ENCODE measurements at places on chromosomes 6 and 20.

GRCh38 chr6:134331256-134331655, 13.3 kb upstream of the SGK1 start:
- no peak for DNase-seq

DNA sequence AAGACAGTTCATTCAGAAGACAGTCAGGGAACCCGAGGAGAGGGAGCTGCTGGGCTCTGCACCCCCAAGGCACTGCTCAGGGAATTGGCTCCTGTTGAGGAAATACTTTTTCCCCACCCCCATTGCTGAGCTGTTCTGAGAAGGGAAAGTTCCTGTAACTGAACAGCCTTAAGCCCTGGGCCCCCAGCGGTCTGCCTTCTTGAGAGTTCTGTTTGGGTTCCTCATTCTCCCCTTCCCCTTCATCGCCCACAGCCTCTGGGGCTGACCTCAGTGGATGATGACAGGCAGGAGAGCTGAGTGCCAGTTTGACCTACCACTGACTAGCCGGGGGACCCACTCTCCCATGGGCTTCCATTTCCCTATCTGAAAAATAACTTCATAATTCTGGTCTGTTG, 10.7 kb downstream of the HCK start:
- DNase-seq, result no peak

- DNase-seq, result no peak
These were observed 229.1 kb downstream of the PLCB1 start for GRCh38 chr20:8361006-8361652.

DNA sequence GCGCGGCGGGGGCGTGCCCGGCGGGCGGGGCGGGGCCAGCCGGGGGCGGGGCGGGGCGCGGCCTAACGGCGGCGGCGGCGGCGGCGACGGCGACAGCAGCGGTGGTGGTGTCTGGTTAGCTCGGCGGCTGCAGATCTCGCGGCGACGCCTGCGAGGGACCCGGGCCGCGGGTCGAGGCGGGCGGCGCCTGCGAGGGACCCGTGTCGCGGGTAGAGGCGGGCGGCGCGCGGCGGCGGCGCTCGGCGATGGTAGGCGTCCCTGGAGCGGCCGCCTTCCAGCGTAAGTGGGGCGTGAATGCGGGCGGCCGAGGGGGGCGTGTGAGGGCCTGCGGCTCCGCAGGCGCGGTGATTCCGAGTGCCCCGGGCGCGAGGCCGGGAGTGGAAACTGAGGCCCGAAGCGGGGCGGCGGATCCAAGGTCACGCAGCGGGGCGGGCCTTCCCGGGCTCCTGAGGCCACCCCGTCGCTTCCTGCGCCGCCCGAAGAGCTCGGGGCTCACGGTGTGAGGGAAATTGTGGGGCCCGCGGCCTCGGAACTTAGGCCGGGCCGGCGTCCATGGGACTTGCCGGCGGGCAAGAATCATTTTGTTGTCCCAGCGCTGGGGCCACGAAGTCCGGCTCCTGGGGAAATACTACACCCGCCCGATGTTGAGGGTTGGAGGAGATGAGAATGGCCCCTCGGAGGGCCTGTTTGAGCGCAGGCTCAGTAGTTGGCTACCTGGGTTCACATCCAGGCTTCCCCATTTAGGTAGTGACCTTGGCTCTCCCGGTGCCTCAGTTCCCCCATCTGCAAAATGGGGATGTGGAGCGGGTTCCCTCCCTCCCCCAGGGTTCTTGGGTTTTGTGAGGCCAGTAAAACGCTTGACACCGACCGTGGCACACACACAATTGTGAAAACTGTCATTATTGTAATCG, at the start of gene CBFA2T2:
TSS of gene CBFA2T2 (plus strand) at position 74 of the 911 bp plus-strand sequence. CDS start at position 246, 172 bp downstream.
- DNase-seq, result no peak

DNA sequence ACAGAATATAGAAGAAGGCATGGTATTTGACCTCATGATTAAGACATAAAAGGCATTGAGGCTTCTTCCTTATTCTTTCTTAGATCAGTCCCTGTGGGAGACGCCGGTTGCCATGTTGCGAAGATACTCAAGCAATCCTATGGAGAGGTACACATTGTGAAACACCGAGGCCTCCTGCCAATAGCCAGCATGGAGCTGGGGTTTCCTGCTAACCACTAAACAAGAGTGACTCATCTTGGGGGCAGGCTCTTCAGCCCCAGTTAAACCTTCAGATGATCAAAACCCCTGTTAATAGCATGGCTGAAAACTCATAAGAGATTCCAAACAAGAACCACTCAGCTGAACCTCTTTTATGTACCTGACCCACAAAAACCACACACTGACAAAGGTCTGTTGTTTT, 478.8 kb downstream of the CD83 start:
- DNase-seq, result no peak

DNA sequence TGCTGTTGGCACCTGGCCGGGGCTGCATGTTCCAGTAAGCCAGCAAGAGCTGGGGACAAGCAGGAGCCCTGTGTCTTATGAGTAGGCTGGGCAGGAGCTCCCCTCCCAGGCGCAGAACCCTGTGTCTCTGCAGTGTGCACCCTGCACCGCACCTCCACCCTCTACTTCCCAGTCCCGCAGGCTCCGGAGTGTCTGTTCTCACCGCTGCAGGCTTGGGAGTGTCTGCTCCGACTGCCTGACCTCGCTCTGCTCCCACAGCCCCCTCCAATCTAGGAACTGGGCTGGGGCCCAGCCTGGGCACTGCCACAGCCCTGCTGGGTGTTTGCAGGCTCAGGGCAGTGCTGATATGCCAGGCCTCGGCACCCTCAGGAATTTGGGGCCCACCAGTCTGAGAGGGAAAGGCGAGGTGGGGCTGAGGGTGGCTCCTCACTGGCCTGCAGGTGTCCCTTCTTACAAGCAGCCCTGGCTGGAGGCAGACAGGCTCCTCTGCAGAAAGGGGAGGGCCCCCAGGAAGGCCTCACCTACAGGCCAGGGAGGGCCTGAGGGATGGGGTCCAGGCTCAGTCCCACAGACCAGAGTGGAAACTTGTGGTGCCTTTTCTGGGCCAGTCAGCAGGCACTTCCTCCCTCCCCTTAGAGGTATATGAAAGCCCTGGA, 871.6 kb upstream of the GJE1 start:
- no peak for DNase-seq

GRCh38 chr6:160986851-160987250, 4.7 kb upstream of the MAP3K4 start:
- no peak for DNase-seq

- DNase-seq, result no peak
These were observed 12.4 kb upstream of the CCN5 start for GRCh38 chr20:44702776-44703175.

DNA sequence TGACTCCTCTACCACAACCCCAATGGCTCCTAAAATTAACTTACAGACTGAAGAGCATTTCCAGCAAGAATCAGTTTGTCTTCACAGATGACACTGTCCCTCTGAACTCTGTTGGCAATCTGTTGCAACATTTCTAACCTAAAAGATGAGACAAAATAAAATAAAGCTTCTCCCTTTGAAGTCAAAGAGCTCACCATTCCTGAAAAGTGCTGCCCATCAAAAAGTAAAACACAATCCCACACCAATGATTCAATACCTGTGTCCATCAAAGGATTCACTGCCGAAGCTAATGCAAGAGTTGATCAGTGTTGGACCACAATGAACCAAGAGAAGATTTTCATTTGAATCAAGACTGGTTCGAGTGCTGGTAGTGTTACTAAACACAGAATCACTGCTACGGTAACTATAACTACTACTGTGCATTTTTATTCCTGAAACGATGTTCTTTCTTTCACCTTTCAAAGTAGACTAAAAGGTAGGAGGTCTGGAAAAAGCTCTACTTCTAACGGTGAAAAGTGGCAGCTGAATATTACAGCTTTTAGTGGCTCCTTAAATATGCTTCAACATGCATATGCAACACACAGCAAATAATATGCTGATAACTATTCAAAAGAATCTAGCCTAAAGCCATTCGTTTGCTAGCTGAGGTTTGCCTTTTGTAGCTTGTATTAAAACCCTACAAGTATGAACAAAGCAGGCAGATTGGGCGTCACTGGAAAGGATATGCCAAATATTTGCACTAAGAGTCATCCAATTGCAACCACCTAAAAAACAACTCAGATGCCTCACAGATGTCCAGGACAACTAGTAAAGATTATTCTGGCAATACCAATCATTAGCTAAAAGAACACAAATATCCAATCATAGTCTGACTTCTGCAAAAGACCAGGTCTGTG, at the start of gene DST:
TSS of gene DST (minus strand) at position 524 of the 896 bp plus-strand sequence.
- DNase-seq, result peak; percentile 59

DNA sequence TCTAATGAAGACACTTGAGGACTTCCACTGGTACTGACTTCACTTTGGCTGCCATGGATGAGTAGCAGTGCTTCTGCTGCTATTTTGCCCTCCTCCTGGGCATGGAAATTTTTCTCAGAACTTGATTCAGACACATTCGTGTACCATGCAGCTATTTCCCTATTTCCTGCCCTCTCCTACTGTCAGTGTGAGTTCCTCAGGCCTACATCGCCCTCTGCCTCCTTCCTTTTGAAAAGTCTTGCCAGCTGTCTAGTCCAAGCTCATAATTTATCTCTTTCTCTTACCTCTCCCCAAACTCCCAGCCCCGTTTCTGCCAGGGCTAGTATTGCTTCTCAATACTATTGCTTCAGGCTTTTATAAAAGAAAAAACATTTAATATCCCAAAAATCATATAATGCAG, 470.2 kb downstream of the ADGRB3 start:
- DNase-seq, result no peak

GRCh38 chr6:157982102-157982562, 469 bp downstream of the SYNJ2 start:
- DNase-seq, result no peak

DNA sequence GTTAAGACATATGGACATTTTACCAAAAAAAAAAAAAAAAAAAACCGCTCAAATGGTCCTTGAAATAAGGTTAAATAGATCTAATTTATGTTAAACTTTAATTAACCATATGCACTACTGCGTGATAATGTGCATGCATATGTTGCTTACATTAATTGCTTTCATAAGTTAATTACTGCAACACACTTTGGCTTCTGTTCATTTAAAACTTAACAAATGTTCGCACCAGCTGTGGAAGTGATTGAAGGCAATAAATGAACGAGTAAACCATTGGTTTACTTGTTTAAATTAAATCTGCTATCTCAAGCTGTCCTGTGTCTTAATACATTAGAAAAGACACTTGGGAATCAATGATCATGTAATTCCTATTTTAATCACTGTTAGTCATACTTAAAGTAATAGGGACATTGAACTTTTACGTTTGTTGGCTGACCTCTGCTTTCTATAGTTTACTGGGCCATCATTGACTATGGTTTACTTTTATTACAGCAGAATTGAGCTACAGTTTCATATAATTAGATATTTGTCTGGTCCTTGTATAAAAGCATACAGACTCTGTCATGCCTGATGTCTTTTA, 294.7 kb downstream of the KHDC1L start:
- no peak for DNase-seq

DNA sequence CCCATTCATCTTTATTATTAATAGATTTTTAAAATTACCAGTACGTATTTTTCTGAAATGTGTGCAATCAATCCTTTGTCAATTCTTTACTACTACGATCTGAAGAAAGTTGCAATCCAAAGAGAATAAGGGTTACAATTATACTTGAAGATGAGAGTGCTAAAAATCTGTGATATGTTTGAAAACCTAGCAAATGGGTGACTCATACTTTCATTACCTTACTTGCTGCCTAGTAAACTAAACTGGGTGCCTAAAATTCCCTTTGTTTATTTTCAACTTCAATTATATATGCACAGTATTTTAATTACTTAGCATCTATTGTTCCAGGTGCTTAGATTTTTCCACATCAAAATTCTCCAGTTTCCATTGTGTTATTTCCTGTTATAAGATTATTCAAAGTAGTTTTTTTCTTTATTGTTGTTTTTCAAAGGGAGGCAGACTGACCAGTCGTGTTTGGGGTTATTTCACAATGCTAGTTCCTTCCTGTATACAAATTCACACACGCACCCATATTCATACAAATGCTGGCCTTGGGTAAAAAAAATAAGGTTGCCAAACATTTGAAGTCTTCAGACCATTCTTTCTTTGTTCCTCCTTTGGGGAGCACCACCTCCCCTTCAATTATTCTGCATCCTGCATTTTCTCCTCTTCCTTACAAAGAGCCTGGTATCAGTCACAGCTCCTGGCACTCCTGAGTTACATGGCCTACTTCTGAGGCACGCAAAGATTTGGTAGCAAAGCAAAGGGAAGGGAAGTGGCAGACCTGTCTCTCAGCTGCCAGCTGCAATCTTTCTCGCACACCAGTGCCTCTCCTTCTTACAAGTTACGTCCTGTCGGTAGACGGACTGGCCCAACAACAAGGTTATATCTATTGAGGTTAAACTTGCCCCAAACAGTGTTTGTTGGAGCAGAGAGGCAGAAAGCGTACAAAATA, 16.2 kb upstream of the FAM135A start:
- no peak for DNase-seq

GRCh38 chr6:53801022-53801421, 6.2 kb downstream of the LRRC1 start:
- DNase-seq, result no peak

- DNase-seq, result no peak
These were observed 280.5 kb downstream of the CLVS2 start for GRCh38 chr6:123276546-123276980.

DNA sequence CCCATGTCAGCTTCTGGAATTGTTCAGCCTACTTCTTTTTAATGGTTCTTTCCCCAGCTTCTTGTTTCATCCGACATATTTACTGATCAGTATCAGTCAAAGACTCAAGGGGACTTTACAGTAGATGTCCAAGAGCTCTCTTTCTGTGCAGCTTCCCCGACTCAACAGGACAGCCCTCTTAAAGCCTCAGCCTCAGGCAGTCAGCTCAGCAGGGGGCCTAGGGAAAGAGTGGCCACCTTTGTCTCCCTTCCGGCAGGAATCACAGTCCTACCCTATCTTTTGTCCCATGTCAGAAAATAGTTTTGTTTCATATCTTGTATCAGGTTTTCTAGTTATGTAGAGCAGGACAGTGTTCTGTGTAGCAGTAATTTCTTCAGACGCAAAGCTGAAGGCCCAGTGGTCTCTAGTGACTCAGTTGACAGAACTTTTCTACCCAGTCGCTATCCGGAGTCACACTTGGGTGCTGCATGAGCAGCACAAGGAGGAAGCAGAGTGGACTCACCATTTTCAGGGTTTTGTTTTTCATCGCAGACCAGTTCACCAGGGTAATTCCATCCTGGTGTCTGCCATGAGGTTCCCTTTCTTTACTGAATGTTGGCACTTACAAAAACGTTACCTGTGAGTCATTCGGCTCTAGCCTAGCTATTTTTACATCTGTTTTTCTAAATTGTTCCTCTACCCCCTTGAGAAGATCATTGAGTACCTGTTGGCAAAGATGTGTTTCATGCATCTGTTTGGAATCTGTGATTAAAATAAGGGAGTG, 47.7 kb downstream of the SPATA2 start:
- no peak for DNase-seq

DNA sequence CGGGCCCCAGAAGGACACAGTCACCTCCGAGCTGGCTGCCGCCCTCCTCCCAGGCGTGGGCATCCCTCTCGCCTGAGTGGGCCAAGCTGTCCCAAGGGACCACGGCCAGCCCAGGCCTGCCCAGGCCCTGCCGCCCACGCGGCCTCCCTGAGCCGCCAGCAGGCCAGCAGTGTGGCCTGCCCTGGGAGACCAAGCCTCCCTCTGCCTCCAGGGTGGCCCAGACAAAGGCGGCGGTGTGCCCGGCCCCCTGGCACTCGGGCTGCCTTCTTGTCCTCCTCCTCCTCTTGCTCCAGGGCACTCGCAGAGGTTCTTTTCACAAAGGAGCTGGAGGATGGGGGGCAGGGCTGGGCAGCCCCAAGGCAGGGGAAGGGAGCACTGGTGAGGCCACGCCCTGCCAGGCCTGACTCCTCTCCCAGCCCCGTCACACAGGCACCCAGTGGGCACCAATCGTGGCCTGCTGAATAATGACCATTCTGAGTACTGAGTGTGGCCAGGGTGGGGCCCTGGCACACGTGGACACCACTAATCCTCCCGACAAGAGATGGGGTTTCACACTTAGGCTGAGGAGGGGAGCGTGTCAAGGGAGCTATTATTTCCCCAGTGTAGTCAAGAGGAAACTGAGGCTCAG, 25.3 kb downstream of the NOL4L start:
- DNase-seq, result no peak
